Right renal pelvis (tissue), 4 donors: ENCODE measurements at places on chromosomes 4 and X.
A peak's percentile ranks its signal among the peaks of the same experiment; 100 is the strongest.

GRCh38 chr4:176001151-176002006 is 64.3 kb upstream of the WDR17 start:
- peak; percentile 53 for DNase-seq

DNA sequence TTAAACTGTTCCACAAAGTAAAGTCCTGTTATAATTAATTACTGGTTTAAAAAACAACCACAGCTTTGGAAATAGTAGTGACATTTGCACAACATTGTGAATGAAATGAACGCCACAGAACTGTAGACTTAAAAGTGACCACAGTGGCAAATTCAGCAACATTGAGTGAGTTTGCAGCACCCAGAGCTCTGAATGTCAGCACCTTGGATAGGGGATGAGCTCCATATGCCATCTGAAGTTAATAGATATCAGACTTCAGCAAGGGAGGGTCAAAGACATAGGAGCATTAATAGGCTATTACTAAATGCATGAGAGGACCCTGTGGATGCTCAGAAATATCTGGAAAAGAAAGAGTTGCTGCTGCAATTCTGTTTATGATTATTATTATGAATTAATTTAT is 55.3 kb upstream of the KCNIP4 start:
- DNase-seq: no peak

- DNase-seq: no peak
Observed at GRCh38 chr4:126752126-126752525, 880.6 kb upstream of the INTU start.

GRCh38 chrX:15646543-15646942 is 18.1 kb downstream of the CLTRN start:
- no peak for DNase-seq

DNA sequence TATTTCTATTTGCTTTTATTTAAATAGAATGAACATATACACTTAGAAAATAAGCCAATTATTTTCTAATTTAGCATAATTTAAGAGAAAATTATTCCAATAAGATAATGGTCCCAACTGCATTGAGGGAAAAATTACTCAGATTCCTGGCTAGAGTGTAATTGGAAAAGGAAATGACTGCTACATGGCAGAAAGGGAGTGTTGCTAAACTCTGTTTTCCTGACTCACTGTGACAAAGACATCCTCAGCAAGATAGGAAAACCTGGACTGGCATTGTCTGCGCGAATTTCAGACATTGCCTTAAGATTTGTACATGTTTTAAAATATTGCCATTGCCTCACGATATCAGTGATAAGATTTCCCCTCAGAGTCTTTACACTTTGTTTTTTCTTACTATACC is 8.2 kb downstream of the TNIP3 start:
- DNase-seq: no peak

DNA sequence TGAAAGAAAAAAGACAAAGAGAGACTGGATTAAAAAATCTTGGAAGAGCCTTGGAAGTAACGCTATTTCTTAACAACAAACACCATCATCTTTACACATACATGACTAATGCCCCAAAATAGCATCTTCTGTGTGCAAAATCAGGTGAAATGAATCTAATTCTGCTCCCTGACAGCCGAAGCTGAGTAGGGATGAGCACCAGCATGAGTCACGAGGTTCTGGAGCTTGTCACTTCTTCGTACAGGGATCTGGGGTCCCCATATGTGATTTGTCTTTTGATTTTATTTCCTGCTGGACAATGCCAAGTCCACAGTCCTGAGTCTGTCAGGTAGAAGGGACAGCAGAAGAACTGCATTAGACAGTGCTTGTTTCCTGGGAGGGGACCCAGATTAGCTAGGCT is 55.9 kb downstream of the OSTC start:
- DNase-seq: no peak

- no peak for DNase-seq
Observed at GRCh38 chrX:23854122-23854521, 53.6 kb downstream of the APOO start.

GRCh38 chrX:31606771-31607170 is 534.9 kb upstream of the FTHL17 start:
- DNase-seq: no peak

- no peak for DNase-seq
Observed at GRCh38 chrX:20653070-20653469, 386.4 kb upstream of the RPS6KA3 start.
